CD4-positive, alpha-beta T cell treated with Interleukin-15 for 4 hours (primary cell): ENCODE measurements at places on chromosomes 5 and 9.

GRCh38 chr9:81649475-81650240, 39.7 kb downstream of the TLE1 start:
- DNase-seq: no peak

- no peak for DNase-seq
These were observed 111.1 kb upstream of the FBN2 start for GRCh38 chr5:128649192-128649591.

DNA sequence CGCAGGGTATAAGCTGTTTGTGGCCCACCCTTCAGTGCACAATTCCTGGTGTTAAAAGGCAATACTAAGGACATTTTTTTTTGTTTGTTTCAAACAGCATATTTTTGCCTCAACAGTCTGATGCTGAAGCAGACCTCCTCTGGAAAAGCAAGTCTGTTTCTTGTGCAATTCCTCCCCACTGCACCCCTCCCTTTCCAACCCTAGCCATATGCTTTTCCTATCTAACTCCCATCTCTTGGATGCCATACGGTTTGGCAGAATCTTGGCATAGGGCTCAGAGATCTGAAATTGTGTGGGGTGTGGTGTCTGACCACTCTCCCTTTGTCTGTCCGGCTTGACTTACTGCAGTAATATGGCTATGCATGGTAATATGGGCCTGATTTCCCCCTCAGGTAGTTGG, 161.6 kb downstream of the TMEM38B start:
- DNase-seq: no peak

- DNase-seq: no peak
These were observed at the start of gene SNCAIP for GRCh38 chr5:122311961-122312590. SNCAIP (plus strand) TSS chr5:122312237; CDS start chr5:122391135, 78,898 bp downstream.

- DNase-seq: no peak
These were observed 115.4 kb downstream of the ZNF608 start for GRCh38 chr5:124630767-124631704.

DNA sequence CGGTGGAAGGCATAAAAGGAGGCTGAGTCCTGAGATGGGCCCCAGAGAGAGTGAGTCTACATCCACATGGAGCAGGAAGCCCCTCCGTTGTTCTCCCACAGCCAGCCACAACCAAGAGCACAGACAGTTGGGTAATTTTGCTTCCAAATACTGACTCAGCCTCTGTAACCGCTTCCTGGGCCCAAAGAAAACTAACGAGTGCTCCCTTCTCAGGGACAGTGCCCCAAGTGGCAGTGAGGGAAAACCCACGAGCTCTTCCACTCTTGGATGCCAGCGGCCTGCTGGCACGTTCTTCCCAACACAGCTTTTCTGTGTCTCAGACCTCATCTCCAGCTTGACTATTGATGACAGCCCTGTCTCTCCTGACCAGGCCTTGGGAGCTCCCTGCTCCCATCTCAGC, 207.6 kb downstream of the FSTL4 start:
- no peak for DNase-seq

DNA sequence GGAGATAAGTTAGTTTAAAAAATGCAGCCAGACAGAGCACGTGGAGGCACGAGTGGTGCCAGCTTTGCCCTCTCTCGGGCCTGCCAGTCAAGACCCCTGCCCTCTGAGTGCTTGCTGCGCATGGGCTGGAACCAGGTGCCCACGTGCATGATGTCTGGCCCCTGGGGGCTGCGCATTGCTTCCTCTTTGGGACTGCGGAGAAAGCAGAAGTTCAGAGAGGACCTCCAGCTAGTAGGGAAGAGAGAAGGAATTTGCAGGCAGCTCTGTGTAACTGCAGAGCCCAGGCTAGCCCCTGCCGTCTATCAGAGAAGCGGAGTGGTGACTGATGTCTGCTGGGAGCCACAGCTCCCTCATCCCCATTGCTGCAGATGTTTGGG, 9.7 kb upstream of the RNU6ATAC start:
- DNase-seq: no peak
